ENCODE measurements at places on chromosomes 6 and 20.

- no peak for DNase-seq
These were observed 45.6 kb downstream of the CENPW start for GRCh38 chr6:126385536-126385935.

DNA sequence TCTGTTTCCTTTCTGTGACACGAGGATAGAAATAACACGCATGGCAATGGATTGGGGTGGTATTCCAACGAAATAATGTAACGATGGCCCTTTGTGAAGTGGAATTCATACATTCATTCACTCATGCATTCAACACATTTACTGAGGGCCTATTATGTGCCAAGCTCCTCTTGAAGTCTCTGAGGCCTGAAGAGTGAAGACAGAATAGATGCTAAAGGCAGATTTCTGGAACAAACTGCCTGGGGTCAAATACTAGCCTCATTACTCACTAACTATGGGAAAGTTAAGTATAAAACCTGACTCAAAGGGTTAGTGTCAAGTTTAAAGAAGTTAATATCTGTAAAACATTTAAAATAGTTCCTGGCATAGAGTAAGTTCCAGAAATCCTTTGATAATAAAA, 279.6 kb upstream of the SULF2 start:
- no peak for DNase-seq

GRCh38 chr6:30450909-30451841, 38.1 kb upstream of the HLA-E start:
- peak; percentile 52 for DNase-seq

DNA sequence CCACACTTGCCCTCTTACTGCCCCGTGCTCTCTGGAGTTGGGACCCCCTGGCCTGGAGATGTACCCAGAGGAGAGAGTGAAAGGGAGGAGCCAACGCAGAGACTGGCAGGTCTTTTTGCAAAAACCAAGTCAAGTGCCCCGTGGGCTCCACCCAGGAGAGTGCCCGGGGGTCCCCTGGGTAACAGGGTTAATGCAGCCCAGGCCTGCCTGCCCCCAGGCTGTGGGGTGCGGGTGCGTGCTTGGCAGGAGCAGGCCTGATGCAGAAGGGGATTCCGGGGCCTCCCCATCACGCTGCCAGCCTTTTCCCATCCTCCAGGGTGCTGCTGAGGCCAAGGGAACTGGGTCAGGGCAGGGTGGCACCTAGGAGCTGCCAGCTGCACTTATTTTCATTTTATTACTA, 184.4 kb downstream of the ERMARD start:
- no peak for DNase-seq

- DNase-seq, result no peak
These were observed 90.5 kb upstream of the LY86 start for GRCh38 chr6:6497976-6498375.

DNA sequence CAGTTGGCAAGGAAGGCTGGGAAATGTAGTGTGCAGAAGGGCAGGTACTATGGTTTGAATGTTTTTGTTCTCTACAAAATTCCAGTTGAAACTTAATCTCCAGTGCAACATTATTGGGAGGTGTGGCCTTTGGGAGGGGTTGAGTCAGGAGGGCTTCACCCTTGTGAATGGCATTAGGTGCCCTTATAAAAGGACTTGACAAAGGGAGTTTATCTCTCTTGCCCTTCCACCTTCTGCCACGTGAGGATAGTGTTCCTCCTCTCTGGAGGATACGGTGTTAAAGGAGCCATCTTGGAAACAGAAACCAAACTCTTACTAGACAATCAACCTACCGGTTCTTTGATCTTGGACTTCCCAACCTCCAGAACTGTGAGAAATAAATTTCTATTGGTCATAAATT, 82.2 kb upstream of the LRFN2 start:
- DNase-seq, result no peak

- DNase-seq, result no peak
These were observed 145.4 kb downstream of the UST start for GRCh38 chr6:148892247-148892646.

DNA sequence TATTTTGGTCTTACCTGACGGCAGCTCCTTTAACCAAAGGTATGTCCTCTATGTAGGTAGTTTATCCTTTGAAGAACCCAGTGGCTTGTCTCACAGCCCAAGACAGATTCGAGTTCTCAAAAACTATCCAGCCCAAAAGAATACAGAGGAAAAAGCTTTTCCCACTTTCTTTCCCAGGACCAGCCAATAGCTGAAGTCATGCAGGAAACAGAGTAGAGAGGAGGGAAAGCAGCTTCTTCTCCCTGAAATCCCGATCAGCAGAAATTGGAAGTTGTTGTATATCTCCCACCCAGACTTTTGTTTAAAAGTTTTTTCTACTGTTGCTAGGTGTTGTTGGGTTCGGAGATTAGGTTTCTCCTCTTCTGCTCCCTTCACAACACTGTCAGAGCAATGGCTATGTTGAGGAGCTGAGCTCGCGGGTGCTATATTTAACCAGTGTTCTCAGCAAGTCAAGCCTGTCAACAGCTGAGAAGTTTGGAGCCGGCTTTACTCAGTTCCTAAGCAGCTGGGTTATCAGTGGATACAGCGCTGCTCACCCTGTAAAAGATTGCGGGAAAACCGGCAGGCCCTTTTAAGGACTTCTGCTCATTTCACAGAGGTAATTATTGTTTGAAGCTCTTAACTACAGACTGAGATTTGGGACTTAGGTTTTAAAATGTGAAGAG, at the start of gene FILIP1:
TSS of gene FILIP1 (minus strand) at position 401 of the 665 bp plus-strand sequence. CDS start 78,828 bp downstream, outside the sequence.
- DNase-seq, result no peak

GRCh38 chr6:156659822-156660198, 117.4 kb upstream of the ARID1B start:
- no peak for DNase-seq

GRCh38 chr6:36119209-36119608, 11.1 kb upstream of the MAPK13 start:
- no peak for DNase-seq

DNA sequence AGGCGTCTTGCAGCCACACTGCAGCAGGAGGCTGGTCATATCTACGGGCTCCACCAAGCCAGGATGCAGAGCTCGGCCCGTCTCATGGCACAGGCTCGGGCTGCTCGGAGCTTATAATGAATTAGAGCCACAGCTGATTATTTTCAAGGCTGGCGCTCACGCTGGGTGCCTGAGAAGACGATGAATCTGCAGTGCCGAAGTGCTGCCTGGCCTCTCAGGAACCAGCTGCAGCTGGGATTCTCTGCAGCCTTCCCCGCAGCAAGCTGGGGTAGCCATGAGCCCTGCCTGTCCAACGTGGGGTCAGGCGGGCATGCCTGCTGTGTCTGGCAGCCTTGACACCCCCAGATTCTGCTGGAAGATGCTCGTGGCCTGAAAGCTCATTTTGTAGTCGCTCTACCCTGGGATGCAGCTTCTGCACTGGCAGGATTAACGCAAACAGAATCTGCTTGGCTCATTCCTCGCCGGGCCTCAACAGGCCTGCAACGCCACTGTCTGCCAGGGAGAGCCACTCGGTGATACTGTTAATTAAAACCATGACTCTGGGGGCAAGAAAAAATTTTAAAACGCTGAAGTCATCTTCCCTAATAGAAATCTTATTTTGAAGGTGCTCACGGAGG, 104.3 kb downstream of the CDH26 start:
- DNase-seq, result no peak

GRCh38 chr6:56043761-56044160, 168.4 kb upstream of the BMP5 start:
- no peak for DNase-seq

DNA sequence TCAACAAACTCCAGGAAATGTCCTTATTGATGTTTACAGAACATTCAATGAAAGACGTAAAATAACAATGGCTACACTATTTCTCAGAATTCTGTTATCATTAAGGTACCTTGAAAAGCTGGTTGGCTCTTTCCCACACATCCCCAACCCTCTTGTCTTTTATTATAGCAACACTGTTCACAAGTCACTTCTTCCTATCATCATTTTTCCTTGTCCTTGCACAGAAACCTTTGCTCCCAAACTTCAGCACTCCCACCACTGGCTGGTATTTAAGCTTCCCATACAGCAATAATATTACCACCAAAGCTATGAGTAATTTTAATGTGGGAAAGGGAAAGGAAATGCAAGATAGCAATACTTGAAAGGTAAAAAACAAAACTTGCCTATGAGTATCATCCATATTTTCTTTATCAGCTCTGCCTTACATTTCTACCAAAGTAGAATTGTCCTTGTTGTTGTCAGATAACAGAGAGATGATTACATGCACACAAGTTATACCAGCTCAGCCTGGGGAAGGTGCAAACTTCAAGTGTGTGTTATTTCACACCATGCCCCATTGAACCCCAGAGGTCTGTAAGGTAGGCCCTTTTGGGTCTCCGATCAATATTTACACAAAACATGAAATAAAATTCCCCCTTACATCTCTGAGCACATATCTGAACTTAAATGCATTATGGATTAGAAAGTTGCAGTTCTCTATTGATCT, 32.2 kb downstream of the ARHGAP18 start:
- DNase-seq, result no peak

- no peak for DNase-seq
These were observed 142.1 kb downstream of the MYB start for GRCh38 chr6:135323202-135323668.

DNA sequence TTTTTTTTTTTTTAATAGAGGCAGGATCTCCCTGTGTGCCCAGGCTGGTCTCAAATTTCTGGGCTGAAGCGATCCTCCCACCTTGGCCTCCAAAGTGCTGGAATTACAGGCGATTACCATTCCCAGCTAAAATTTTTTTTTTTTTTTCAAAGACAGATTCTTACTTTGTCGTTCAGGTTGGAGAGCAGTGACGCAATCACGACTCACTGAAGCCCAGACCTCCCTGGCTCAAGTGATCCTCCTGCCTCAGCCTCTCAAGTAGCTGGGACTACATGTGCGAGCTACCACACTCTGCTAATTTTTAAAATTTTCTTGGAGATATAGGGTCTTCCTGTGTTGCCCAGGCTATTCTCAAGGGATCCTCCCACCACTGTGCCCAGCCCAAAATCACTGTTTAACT, 58.0 kb upstream of the MYO6 start:
- DNase-seq, result no peak

DNA sequence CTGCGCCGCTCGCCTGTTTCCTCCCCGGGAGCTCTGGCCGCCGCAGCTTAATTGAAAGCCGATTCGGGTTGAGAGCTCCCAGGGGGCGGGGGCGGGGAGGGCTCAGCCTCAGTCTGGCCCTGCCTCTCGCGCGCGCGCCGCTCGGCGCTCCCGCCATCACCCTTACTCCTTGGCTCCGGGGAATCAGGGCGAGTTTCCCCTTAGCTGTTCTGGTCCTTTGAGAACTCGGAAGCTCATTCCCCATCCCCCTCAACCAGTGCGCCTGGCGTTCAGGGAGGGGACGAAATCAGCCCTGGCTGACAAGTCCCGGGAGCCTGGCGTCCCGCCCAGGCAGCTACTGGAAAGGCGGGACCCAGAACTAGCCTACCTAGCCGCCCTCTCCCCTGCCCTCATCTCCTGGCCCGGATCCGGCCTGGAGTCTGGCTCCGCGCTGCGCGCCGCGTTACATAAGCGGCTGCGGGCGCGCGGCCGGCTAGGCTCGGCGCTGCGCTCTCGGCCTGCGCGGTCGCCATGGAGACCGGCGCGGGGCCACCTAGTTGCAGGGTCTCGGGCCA, 2.8 kb downstream of the SLC12A5 start:
- no peak for DNase-seq

- DNase-seq, result no peak
These were observed 41.7 kb upstream of the PRELID3B start for GRCh38 chr20:59084041-59084850.

DNA sequence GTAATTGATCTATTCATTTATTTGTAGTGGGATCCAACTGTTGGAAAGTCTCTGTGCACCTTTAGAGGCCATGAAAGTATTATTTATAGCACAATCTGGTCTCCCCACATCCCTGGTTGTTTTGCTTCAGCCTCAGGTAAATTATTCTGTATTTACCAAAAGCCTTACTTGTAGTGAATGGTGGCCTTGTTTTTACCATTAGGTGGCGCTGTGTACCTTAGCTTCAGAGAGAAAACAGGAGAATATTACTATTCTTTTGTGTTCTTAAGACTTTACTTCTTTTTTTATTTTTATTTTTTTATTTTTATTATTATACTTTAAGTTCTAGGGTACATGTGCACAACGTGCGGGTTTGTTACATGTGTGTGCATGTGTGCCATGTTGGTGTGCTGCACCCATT, 23.7 kb downstream of the PEX7 start:
- no peak for DNase-seq

- no peak for DNase-seq
These were observed 153.8 kb downstream of the RIMS1 start for GRCh38 chr6:72040111-72040510.

GRCh38 chr6:168222115-168223043, 97.2 kb downstream of the DACT2 start:
- no peak for DNase-seq

DNA sequence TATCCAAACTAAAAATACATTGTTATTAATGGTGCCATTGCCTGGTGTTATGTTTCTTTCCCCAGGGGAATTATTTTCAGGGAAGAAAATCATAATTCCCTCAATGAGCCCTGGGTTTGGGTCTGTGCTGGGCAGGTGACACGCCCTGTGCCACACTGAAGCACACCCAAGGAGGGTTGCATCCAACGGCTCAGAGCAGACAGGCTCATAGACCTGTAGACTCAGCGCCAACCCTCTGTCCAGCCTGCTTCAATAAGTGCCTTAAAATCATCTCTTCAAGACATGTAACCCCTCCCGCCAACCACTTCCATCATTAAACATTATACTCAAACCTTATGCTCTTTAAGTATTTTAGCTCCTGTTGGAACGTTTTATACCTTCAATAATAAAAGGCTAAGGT, 225.3 kb upstream of the CDH4 start:
- no peak for DNase-seq

DNA sequence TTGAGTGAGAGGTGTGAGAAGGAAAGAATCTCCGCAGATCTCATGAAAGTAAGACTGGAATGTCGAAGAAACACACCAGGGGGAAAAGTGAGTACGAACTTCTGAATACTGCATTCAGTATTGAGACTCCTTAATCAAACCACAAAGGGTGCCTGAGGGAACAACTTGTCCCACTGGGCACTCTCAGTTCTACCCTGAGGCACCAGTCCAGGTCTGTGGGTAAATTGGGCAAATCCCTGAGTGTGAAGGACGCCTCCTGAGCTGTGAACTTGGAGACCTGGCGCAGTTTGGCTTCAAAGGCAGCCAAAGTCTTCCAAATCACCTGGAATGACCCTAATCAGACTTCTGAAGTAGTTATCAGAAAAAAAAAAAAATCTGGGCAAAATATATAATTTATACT, 329.7 kb downstream of the BTBD9 start:
- no peak for DNase-seq

- DNase-seq, result peak; percentile 25
These were observed 193.0 kb downstream of the ZFAND3 start for GRCh38 chr6:38012573-38012972.

DNA sequence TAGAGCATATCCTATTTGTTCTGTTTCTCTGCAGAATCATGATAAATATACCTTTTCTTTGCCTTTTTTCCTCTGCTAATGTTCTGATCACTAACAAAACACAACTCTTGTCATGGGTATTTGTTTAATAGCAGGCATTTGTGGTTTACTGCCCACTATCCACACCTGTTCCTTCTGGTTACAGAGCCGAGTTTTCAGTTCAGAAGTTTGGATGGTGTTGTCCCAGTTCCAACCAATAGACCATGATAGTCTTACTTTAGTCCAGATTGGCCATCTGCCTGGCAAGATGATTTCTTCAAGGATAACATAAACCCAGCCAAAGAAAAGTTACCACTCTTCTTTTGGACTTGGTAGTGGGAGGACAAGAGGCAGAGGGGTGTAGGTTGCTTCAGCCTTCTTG, 211.2 kb downstream of the TFAP2A start:
- no peak for DNase-seq
